ENCODE measurements at places on chromosomes 1 and 21.
A peak's percentile ranks its signal among the peaks of the same experiment; 100 is the strongest.

DNA sequence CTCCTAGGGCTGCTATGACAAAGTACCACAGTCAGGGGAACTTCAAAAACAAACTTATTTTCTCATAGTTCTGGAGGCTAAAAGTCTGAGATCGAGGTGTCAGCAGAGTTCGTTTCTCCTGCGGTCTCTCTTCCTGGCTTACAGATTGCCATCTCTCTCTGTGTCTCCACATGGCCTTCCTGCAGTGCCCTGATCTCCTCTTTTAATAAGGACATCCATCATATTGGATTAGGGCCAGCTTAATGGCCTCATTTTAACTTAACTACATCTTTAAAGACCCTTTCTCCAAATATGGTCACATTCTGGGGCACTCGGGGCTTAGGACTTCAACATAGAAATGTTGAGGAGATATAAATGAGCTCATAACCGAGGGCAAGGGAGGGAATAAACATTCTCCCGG is 12.2 kb downstream of the C1orf74 start:
- DNase-seq, result peak; percentile 21

GRCh38 chr1:231806623-231807495 is 180.3 kb downstream of the DISC1 start:
- DNase-seq, result peak; percentile 82

- no peak for DNase-seq
Observed at GRCh38 chr1:202281316-202282024, 60.3 kb downstream of the UBE2T start.

DNA sequence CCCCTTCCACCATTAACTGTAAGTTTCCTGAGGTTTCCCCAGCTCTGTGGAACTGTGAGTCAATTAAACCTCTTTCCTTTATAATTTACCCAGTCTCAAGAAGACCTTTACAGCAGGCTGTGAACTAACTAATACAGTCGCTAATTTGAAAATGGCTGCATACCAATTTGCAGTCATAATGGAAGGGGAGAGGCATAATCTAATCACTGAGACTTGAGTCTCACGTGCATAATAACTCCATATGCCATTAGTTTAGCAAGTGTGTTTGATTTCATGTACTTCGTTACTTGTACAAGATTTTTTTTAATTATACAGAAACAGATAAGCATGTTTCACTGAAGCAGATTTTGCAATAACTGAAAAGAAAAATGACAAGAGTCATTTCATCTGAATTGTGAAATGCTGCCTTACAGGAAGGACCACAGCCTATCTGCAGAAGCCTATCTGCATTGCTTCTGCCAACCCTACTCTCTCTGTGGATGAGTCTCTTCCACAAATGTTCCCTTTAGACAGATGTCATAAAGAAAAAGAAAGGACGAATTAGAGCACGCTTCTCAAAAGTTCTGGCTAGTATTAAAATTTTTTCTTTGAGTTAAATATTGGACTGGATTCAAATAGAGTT is 99.1 kb downstream of the PTGER3 start:
- no peak for DNase-seq

GRCh38 chr1:106926803-106927582 is 129.5 kb upstream of the PRMT6 start:
- no peak for DNase-seq

DNA sequence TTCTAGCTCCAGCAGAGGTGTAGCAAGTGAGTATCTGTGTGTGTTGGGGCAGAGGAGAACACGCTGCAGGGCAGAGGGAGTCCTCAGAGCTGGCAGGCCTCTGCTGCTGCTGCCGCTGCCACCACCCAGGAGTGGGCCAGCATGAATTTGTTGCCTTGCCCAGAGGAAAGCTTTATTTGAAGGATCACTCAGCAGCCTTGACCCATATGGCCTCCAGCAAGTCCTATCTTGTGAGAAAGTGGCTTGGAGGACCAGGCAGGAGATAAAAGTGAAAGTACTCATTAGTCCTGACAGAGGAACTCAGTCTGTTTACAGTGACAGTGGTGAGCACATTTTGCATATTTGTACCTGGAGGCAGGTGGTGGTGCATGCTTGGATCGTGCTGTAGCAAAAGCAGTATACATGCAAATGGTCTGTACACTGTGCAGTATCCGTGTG is 3.1 kb downstream of the TRAF5 start:
- no peak for DNase-seq

GRCh38 chr1:6145864-6146410 is 34.2 kb downstream of the CHD5 start:
- DNase-seq, result no peak

DNA sequence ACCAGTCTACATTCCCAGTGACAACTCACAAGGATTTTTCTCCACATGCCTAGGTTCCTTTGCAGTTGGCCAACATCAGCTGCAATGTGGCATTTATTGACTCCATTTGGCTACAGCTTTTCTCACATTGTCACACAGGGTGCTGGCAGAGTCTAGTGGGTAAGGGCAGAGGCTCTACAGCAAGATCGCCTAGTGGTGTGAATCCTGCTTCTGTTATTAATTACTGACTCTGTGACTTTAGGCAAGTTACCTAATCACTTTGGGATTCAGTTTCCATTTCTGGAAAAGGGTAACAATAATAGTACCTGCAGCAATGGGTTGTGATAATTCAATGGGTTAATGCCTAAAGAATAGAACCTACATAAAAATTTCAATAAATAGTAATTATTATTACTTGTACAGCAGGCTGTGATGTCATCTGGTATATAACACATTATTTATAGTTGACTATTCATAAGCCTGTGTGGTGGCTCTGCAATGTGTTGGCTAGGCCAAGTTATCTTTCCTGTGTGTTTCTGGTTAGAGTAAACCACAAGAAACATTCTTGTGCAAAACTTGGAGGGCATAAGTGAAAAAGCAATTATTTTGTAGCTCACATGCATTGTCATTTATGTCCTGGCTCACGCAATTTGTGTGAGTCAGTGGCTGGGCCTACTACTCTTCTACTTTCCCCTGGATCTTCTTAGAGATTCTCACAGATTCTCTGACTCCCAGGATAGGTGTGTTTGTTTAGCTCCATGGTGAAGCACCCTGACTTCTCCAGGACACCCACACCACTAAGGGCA is 59.5 kb downstream of the PTGS2 start:
- peak; percentile 9 for DNase-seq

- no peak for DNase-seq
Observed at GRCh38 chr1:220791285-220791684, 4.6 kb downstream of the MTARC1 start.

- DNase-seq, result no peak
Observed at GRCh38 chr1:30936541-30937171, 28.1 kb upstream of the SDC3 start.

GRCh38 chr1:31507221-31507620 is 69.1 kb upstream of the TINAGL1 start:
- DNase-seq, result no peak

DNA sequence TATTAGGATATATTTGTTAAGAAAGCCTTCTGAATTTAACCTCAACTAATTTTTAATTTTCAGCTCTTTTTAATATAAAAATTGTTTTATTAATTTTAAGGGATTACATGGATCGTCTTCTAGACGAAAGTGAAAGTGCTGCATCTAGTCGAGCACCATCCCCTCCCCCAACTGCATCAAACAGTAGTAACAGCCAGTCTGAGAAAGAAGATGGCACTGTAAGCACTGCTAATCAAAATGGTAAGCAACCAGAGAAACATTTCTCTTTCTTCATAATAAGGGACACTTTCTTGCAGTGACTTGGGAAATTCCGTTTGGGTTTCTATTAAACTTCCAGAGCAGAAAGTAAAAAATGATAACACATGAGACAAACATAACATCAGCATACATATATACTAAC is 56.9 kb downstream of the MIER1 start:
- peak; percentile 62 for DNase-seq

GRCh38 chr1:160432371-160432786 is 32.0 kb downstream of the VANGL2 start:
- DNase-seq, result no peak

GRCh38 chr1:19926296-19927129 is 3.1 kb upstream of the PLA2G2E start:
- DNase-seq, result no peak

- no peak for DNase-seq
Observed at GRCh38 chr1:166906647-166907046, 30.6 kb upstream of the TADA1 start.

- no peak for DNase-seq
Observed at GRCh38 chr1:29644812-29645211, 408.5 kb downstream of the PTPRU start.

- DNase-seq, result no peak
Observed at GRCh38 chr1:47843781-47844557, 153.2 kb downstream of the TRABD2B start.

GRCh38 chr1:14781811-14782210 is 183.3 kb downstream of the KAZN start:
- DNase-seq, result no peak

GRCh38 chr1:19656780-19657466 is 7.8 kb upstream of the HTR6 start:
- DNase-seq, result no peak

GRCh38 chr1:232979558-232979957 is 29.1 kb downstream of the NTPCR start:
- DNase-seq, result no peak

- DNase-seq, result no peak
Observed at GRCh38 chr21:28212061-28212460, 780.6 kb downstream of the LTN1 start.

- DNase-seq, result no peak
Observed at GRCh38 chr1:155473151-155473821, 89.3 kb downstream of the ASH1L start.

GRCh38 chr21:15620892-15621291 is 108.9 kb upstream of the USP25 start:
- no peak for DNase-seq

DNA sequence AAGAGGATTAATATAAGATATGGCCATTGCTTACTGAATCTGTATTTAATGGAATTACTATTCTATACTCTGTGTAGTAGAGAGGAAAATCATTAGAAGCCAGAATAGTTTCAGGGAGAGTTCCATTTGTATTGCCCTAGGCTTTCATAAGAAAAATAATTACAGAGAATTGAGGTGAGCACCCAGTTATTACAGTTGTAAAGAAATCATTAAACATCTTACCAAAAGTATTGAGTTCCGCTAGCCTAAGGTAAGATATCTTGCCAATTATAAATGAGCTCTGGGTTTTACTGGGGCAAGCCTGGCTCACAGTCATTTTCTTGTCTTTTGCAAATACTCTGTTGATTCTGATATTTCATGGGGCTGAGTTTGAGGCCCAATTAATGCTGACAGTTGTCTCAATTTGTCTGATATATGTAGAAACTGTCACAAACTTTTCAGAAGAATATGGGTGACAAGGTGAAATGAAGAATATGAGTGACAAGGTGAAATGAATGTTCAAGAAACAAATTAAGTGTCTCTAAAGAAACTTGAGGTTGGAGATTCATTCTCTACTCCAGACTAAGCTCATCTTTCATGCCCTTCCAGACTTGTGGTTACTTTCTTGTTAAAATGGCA is 127.8 kb downstream of the PTGER3 start:
- no peak for DNase-seq

DNA sequence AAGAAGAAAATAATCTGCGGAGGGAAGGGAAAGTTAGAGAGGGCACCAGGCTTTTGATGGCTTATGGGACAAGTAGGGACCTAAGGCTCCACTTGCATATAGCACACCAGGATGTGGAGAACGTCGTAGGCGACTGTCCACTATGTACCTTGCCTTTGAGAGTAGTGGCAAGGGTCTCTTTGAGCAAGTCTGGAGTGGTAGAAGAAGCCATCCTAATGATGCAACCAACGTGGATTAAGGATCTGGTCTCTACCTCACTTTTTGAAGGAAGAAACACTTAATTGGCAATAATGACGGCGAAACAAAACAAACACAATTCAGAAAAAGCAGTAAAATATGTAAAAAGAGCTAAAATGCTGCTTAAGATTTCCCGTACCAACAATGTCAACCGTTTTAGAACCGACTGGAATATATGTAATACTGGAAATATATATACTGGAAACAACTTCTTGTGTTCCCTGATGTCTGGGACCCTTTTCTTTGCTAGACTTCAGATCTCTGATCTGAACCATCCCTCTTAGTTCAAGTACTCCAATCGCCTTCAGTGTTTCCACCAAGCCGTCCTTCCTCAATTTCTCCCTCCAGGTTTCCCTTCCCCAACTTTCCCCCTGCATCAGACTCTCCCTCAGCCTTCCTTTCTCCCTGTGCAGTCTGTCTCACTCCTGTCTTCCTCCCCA is 821 bp upstream of the KHDRBS1 start:
- DNase-seq, result no peak

Measured in hematopoietic multipotent progenitor cell treated with erythropoietin and hydrocortisone succinate and interleukin-3 and kit ligand, for 8 days (in vitro differentiated cells).